ENCODE measurements at places on chromosomes 2 and 18.

GRCh38 chr2:149047118-149047517, 8.6 kb downstream of the LYPD6B start:
- DNase-seq = no peak

GRCh38 chr2:168459256-168459655, 3.2 kb downstream of the CERS6 start:
- no peak for DNase-seq

GRCh38 chr2:130808482-130809268, 28.0 kb upstream of the ARHGEF4 start:
- no peak for DNase-seq

GRCh38 chr2:49988276-49988675, 834.0 kb upstream of the FSHR start:
- no peak for DNase-seq

DNA sequence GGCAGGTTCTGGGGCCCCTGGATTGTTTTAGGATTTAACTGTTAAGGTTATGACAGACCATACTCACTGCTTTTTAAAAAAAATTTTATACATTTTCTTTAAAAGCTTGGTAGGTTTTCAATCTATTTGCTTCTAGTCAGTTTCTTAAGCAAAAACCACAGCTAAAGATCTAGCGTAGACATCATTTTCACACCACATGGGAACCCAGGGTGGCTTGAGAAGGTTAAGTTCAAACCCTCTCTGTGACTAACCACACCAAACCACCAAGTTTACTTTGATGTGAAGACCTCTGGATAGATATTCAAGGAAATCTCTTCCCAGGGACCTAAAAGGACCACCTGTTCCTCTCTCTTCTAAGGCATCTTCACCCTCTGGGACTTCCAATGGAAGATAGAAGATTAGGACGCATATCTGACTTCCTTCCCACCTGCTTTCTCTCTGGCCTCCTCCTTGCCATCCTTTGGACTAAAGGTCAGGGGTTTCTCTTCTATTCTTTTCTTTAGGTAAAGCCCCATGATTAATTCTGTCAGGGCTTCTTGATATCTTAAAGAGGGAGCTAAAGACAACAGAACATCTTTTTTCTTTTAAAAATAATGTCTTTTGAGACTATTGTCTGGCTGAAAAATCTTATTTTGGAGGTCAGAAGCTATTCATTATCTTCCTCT, 32.3 kb downstream of the FOSL2 start:
- DNase-seq = no peak

- no peak for DNase-seq
Observed at GRCh38 chr2:238666543-238666942, 181.3 kb upstream of the TWIST2 start.

DNA sequence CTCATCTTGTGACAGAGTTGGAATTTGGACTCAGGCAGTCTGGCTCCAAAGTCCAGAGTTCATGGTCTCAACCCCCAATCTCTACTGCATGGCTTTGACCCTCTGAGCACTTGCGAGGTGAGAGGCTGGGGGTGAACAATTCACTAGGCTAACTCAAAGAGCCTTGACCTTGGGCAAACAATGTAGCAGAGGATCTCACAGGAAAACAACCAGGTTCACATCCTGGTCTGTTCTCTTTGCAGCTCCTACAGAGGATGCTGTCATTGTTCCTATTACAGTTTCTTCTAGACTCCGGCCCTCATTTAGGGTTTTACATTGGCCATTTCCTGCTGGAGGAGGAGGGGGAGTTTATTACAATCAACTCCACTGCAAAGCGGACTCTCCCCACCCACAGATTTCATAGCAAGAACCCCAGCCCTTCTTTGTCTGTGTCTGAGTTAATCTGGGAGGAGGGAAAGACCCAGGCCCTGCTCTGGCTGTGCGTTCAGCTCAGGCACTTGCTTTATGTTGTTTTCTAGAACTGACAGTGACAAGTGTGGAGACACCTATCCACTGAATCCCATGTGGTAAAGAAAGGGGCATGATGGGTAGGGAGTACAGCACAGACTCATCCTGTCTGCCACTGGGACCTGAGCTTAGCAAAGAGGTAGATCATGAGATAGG, 101.6 kb downstream of the LBH start:
- peak; percentile 66 for DNase-seq

GRCh38 chr2:75408771-75409170, 152.0 kb downstream of the EVA1A start:
- no peak for DNase-seq

GRCh38 chr18:37403100-37403781, 162.4 kb downstream of the CELF4 start:
- no peak for DNase-seq

GRCh38 chr2:186702501-186702900, 8.6 kb downstream of the FAM171B start:
- DNase-seq = no peak

GRCh38 chr2:99554238-99554637, 64.4 kb upstream of the REV1 start:
- DNase-seq = no peak

GRCh38 chr2:107808959-107809358, 17.7 kb upstream of the RGPD4 start:
- DNase-seq = no peak

- no peak for DNase-seq
Observed at GRCh38 chr2:173043476-173043875, 32.2 kb upstream of the MAP3K20 start.

DNA sequence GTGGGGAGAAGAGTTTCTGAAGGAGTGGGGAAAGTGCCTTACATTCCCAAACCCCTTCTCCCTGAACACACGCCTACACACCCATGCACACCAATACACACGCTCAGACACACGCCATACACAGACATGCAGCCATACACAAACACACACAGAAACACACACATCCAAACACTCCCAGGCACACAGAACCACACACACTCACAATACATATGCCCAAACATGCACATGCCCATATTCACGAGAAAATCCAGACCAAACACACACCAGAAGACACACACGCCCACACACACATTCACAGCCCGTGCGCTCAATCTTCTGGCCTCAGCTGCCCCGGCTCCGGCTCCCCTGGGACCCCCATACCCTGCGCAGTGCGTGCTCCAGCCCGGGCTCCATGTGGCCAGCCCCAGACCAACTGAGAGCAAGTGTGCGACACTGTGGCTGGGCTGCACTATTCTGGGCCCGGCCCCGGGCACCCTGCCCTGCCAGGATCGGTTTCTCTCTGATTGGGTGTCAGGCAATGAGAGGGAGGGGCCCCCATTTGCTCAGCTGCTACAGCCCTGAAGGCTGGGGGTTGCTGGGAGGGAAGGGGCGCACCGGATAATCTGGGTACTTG, at the start of gene PRKAG3:
PRKAG3 (minus strand) TSS at position 426 of the 613 bp plus-strand sequence.
- no peak for DNase-seq

GRCh38 chr2:100817388-100817985, 2.5 kb upstream of the NPAS2 start:
- no peak for DNase-seq

DNA sequence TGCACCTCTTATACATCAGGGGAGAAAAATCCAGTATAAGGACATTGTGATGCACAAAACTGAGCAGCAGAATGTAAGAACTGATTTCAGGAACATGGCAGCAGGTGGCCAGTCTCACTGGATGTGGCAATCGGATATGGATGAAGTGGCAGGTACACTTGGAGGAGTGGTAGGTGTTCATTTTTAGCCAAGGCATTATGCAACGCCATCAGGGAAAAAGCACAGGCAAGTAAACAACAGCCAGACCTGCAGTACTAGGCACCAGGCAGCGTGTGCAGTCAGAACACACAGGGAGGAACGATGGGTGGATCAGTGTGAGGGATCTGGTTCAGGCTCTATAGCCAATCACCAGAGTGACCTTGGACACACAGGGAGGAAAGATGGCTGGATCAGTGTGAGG, 77.4 kb upstream of the GCFC2 start:
- DNase-seq = no peak

DNA sequence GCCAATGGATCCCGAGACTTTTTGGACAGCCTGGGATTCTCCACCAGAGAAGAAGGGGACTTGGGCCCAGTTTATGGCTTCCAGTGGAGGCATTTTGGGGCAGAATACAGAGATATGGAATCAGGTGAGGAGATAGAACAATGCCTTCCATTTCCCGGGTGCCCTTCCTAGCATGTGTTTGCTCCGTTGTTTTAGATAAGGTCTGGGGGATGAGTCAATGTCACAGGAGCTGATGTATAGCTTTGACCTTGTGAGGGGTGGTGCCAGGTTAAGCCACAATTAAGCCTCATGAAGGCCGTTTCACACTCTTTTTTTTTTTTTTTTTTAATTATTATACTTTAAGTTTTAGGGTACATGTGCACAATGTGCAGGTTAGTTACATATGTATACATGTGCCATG, 4.7 kb downstream of the TYMS start:
- DNase-seq = no peak

DNA sequence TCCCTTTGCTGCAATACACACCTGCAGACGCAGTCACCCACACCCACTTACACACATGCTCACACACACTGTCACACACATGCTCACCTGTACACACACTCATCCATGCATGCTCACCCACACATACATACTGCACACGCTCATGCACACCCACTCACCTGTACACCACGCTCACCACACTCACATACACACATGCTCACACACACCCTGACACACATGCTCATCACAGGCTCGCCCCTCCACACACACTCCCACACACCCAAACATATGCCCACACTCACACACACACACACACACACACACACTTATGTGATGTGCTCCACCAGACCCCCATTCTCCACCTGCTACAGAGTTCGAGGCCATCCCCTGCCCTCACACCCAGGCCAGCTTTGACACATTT, 22.8 kb upstream of the CREG2 start:
- DNase-seq = no peak

DNA sequence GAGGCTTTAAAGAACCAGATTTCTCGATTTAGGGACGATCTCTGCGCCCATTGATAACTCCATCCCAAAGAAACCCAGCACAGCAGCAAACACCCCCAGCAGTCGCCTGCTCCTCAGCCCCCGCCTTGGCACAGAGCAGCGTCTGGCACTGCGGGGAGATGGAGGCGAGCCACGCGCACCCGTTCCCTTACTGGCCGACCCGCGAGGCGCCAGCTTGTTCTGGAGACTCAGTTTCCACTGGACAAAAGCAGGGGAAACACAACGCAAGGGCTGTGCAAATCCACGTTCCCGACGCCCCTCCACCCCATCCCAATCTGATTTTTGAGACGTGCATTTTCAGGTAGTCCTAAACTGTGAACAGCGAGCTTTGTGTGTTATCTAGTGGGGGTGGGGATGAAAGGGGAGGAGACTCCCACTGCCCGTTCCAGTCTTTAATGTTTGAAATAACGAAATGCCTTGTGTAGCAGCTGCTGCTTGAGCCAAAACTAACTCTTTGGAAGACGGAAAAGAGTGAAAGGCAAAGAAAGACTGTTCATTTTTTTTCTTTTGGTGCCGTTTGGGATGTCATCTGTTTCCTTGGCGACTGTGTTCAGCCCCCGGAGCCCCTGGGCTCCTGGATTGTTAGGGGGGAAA, 143.2 kb downstream of the MEIS1 start:
- DNase-seq = no peak

- no peak for DNase-seq
Observed at GRCh38 chr2:13005761-13006335, 289.1 kb downstream of the TRIB2 start.

DNA sequence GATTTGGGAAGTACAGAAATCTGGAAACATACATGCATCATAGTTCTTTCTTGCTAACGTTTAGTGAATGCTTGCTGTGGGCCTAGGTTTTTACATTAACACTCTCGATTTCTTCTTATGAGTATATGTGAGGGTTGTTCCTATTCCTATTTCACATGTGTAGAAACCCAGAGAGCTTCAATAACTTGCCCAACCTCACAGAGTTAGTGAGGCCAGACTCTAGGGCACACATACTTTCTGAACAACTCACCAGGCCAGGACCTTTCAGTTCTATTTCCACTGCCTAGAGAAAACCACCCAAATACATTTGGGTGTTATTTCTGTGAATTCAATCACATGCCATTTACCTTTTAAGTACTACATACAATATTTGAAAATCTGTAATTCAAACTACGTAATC, 8.2 kb upstream of the KCTD1 start:
- DNase-seq = no peak

DNA sequence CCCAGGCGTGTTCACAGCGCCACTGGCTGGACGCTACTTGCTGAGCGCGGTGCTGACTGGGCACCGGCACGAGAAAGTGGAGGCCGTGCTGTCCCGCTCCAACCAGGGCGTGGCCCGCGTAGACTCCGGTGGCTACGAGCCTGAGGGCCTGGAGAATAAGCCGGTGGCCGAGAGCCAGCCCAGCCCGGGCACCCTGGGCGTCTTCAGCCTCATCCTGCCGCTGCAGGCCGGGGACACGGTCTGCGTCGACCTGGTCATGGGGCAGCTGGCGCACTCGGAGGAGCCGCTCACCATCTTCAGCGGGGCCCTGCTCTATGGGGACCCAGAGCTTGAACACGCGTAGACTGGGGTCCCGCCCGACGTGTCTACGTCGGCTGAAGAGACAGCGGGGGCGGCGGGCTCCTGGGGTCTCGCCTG, 891 bp upstream of the KHK start:
- peak; percentile 65 for DNase-seq

GRCh38 chr2:106953779-106954178, 67.8 kb upstream of the ST6GAL2 start:
- no peak for DNase-seq

DNA sequence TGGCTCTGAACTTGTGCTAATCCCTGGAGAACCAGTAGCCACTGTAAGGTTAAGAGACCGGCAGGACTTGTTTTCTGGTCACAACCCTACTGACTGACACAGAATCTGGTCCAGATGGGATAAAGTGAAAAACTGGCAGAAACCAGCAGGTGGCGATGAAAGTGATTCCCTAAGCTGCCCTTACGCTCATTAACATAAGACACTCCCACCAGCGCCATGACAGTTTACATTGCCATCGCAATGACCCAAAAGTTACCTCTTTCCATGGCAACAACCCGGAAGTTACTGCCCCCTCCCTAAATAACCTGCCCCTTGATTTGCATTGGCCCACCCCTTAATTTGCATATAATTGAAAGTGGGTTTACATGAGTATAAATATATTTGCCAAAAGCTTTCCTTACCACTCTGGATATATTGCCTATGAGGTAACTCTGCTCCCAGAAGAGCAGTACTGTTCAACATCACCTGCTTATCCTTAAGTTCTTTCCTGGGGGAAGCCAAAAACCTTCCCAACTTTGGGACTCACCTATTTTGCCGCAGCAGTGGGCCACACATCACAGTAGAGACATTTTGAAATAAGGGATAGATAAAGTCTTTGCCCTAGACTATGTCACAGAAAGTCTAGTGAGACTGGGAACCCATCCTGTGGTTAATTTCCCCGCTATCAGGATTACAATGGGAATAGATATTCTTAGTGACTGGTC, 35.8 kb upstream of the AFF3 start:
- peak; percentile 42 for DNase-seq

GRCh38 chr2:6769346-6769745, 96.4 kb downstream of the CMPK2 start:
- DNase-seq = no peak

GRCh38 chr2:218021536-218022071, 18.8 kb upstream of the TNS1 start:
- no peak for DNase-seq

DNA sequence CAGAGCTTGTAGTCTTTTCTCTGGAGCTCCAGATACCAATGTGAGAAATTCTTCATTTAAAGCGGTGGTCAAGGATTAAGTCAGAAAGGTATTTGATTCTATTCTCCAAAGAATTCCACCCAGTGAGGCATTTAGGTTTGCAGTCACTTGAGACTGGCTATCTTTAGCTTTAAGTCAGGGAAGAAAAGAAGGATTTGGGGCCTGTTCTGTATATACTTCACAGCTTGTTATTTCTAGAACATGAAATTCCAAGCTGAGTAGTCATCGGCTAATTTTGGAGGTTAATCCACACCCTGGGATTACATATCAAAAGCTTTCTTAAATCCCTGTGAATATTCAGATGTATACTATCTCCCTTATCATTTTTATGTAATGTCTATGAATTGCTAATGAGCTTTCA, 39.4 kb downstream of the MYOM1 start:
- no peak for DNase-seq

Measured in activated T-cell treated with anti-CD3 and anti-CD28 coated beads, Interleukin-2, amount 50 U/mL, for 48 hours (primary cell).